Fibroblast of lung (primary cell): ENCODE measurements at places on chromosomes 5 and 9. TPM values are rescaled to one million over a fixed set of nuclear protein-coding genes. Genes with fewer than 3 reads are reported as not detected.
A peak's percentile ranks its signal among the peaks of the same experiment; 100 is the strongest.

DNA sequence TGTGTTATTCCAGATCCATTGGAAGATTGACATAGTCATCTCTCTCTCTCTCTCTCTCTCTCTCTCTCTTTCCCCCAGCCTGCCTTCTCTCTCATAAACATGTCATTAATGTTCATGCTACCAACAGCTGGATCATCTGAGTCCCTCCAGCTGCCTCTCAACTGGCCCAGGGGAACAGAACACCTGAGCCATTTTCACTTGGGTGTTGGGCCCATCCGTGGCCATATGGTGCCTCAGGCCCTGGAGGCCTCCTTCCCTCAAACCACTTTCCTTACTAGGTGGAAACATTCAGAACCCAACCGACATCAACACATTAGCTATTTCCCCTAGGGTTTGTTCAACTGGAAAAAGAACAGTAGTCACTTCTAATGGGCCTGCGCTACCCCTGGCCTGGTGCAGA, 196.2 kb downstream of the FRMD3 start:
- no peak for DNase-seq

- no peak for DNase-seq
These were observed 2.3 kb upstream of the SCGB3A1 start for GRCh38 chr5:180593446-180594206.

GRCh38 chr5:91166059-91166807, 216.9 kb downstream of the ARRDC3 start:
- no peak for DNase-seq

DNA sequence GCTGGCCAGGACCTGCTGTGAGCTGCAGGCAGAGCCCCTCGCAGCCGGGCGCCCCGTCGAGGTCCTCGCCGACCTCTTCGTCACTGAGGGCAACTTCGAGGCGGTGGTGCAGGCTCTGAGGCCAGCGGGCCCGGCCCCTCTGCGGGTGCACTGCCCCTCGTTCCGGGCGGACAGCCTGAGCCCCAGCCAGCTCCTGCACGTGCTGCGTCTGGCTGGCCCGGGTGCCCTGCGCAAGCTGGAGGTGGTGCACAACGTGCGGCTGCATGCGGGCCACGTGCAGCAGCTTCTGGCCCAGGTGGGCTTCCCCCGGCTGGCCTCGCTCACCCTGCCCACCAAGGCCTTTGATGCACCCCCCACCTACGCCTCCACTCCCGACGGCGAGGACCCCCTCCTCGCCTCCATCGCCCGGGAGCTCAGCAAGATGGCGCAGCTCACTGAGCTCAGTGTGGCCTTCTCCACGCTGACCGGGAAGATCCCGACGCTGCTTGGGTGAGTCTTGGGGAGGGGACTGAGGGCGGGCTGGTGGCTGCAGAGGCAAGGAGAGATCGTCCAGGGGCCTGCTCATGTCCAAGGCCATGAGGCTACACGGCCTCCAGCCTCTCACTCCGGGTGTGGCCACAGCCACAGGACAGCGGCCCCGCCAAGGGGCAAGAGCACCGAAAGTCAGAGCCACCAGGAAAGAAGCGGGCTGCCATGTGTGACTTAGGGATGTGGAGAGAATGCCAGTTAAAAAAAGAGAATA, 825 bp downstream of the LRRC14B start:
- DNase-seq = no peak

- no peak for DNase-seq
These were observed 143.6 kb upstream of the EFNA5 start for GRCh38 chr5:107814183-107814827.

GRCh38 chr9:94996641-94997040, 270.1 kb downstream of the AOPEP start:
- no peak for DNase-seq

DNA sequence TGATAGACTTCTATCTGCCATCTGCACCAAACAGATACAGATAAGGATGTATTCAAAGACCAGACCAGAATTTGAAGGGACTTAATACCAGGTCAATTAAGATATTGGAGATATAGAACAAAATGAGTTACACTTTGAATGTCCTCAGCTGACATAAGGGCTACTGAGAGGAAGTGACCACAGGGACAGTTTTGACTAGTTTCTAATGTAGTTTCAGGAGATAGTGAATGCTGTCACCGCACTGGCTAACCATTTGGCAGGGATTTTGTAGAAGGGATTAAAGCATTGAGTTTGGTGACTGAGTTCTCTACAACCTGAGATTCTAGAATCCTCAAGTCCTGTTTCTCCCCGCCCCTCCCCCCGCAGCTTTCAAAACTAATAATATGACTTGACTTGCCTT, 22.7 kb downstream of the CCNH start:
- DNase-seq = no peak

- DNase-seq = peak; percentile 45
These were observed 271.8 kb downstream of the ZNF608 start for GRCh38 chr5:124474528-124475215.

GRCh38 chr5:142839711-142840346, 69.7 kb downstream of the ARHGAP26 start:
- DNase-seq = no peak

DNA sequence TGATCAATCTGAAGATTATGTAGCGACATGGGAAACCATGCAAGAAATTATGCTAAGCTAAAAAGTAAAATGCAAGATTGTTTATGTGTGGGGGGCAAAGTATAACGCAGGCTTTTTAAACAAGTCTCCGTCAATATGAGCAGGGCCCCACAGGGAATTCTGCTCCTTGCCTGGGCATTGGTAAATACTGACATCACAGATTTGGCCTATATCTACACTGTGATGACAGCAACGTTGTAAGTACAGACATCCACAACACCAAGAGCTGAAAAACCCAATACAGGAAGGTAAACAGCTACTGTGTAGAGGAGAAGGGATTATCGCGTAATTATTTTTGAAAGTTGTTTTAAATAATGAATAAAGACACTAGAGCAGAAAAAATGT, 74.5 kb upstream of the SLC25A51 start:
- DNase-seq = no peak

- DNase-seq = no peak
These were observed 88.9 kb downstream of the CYFIP2 start for GRCh38 chr5:157354800-157355199.

DNA sequence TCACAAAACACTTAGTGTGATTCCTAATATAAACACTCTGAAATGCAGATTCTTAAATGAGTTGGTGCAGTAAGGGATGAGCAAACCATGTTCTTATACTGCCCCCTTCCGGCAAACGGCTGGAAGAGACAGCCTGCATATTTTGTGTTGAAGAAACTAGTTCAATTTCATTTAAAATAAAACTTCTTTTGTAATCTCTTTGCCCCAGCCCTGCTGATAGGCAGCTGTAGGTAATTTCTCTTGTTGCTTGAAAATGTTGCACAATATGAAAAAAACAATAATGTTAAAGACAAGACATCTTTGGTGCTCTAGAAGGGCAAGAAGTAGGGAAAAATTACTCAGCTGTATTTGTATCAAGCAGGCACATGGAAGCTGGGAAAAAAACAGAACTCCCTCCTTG, 89.7 kb upstream of the CCNG1 start:
- DNase-seq = peak; percentile 76

SLC6A18 gene
- not detected in 2 replicates for total RNA-seq

PCDHGA4 gene
- total RNA-seq = 2.8 and 7.6 TPM in 2 replicates

UGT3A1 gene
- total RNA-seq = not detected in 2 replicates

SLC35D2 gene
- total RNA-seq = 28.2 and 34.7 TPM in 2 replicates

LHX2 gene
- not detected in 2 replicates for total RNA-seq

CHSY3 gene
- total RNA-seq = 0.99 and 1.3 TPM in 2 replicates

CAMSAP1 gene
- total RNA-seq = 17.7 and 18.8 TPM in 2 replicates

GPRIN1 gene
- total RNA-seq = 4.9 and 6.3 TPM in 2 replicates

ARL14EPL gene
- not detected in 2 replicates for total RNA-seq
